ENCODE measurements at places on chromosomes 2 and 18.

DNA sequence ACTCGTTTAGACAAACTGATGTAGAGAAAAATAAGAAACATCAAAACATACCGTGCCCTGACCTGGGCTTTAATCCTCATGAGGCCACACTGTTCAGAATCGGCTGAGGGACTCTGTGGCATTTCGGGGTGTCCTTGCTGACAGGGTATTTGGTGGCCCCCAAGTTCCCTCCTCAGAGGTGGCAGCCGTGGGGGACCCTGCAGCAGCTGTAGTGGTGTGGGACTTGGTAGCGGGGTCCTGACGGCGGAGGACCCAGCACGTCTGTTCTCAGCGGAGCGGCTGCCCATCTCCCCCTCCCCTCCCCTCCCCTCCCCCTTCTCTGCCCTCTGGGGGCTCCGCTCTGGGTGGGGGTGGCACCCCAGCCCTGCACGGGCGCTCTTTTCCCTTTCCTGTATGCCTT is 18.4 kb downstream of the KCNG2 start:
- DNase-seq: no peak

DNA sequence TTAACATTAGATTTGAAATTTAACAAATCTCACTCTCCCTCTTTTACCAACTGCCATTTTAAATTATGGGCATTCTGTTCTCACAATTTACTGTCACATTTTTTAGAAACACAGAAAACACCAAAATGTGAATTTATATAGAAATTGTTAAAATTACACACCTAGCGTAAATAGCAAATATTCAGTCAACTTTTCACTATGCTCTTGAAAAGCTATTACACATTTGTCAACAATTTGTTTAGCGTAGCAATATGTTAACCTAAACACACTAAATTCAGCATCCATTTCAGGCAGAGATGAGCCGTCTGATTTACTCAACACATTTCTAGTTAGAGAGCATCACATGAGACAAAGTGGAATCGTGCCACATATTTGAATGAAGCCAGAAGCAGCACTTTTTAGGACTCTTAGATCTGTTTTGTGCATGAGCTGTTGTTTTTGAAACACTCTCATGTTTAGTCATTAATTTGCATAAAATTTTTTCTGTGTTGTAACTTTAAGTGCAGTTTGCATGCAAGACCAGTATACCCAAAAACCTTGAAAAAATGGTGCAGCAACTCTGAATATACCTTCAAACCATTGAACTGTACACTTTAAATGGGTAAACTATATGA is 8.2 kb downstream of the TTC32 start:
- no peak for DNase-seq

DNA sequence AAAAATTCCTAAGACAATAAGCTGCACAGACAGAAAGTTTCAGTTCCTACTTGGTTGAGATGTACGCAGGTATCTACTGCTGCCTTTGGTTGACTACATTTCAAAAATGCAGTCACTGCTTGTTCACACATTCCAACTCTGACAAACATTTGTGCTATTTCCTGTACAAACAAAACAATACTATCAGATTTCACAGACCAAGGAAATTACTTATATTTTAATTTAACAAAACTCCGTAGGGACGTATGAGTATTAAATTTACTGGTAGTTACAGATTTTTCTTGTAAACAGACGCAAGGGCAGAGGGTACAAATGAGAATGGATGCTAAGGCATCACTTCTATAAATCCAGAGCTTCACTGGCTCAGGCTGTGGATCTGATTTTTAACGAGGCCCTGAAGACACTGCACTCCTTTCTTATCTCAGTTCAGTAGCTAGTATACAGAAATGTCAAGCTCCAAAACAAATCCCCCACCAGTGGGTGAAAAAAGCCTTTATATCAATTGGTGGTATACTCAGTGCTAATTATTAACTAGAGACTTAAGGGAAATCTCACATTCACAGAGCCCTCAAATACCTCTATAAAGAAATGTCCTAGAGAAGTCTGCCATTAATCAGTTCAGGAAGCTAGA is 31.7 kb upstream of the TTC32 start:
- DNase-seq: no peak

DNA sequence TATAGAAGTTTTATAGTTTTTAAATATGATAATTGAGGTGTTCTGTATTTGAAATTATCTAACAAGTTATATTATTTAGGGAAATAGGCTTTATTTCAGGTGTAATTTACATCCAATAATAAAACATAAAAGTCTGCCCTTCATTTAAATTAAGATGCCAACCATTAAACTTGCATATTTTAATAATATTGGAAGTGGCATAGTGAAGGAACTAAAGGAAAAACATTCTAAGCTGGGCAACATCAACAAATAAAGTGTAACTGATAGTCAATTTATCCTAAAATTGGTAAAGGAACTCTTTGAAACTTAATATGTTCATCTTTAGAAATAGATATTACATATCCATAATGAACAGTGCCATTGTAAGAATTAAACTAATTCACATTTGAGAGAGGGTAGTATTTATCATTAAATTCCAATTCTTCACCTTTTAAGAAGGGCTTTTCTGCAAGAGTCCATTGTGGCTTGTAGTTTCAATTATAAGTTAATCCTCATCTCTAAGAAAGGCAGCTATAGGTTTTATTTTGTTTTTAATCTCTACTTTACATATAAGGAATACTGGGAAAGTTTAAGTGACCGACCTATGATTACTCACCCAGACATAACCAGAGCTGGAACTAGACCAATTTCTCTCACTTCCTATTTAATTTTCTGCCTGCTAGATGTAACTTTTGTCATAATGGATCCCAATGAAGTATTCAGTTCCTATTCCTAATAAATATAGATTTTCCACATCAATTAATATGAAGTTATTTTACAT is 401.6 kb downstream of the XIRP2 start:
- no peak for DNase-seq

DNA sequence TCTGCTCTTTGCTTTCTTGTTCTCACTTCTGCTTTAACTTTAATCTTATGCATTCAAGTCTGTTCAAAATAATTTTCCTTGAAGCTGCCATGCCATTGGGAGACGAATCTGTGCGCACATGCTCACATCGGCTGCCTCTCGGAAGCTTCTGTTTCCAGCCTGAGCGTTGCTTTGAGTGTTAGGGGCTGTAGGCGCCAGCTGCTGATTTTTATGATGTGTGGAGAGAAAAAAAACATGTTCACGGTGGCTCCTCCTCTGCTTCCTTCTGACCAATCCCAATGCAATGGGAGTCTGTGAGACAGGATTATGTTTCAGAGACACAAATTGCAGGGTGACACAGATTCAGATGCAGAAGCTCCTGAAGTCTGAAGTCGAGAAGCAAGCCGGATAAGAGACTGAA is at the start of gene MC4R:
Gene MC4R, minus strand, starts transcription at position 180 of the 400 bp plus-strand sequence. CDS start 426 bp downstream, outside the sequence.
- DNase-seq: no peak

DNA sequence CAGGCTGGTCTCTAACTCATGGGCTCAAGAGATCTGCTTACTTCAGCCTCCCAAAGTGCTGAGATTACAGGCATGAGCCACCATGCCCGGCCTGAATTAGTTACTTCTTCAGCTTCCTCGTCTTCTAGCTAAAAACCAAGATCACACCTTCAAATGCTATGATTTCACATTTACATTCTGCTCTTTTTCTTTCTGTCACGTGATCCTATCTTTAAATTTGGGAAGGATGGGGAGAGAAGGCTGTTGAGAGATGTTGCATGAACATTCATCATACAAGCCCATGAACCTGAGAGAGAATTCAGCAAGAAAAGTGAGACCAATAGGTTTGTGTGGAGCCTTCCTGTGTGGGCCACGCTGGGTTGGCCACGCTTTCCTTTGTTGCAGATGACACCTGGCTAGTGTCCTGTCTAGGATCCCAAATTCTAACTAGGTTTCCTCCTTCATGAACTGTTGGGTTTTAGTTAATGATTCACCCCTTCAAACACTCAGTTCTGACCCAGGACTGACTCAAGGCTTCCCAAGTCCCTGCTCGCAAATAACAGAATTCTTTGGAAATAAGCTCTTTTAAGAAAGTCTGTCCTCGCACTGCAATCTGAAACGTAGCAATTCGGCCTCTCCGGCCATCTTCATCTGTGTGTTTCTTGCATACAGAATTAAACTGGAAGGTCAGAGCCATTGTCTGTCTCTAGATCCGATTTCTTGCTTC is 57.3 kb upstream of the CREB1 start:
- no peak for DNase-seq

DNA sequence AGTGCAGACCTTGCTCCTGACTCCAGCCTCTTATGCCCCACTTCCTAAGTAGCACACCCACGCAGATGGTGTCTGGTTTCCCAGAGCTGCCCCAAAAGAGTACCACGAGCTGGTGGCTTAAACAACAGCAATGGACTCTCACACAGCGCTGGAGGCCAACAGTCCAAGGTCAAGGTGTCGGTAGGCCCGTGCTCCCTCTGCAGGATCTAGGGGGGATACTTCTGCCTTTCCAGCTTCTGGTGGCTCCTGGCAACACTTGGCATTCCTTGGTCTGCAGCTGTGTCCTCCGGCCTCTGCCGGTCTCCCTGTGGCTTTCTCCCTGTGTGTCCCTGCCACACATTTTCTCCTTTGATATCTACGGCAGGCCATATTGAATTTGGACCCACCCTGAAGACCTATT is 99.0 kb downstream of the TSHZ1 start:
- no peak for DNase-seq

DNA sequence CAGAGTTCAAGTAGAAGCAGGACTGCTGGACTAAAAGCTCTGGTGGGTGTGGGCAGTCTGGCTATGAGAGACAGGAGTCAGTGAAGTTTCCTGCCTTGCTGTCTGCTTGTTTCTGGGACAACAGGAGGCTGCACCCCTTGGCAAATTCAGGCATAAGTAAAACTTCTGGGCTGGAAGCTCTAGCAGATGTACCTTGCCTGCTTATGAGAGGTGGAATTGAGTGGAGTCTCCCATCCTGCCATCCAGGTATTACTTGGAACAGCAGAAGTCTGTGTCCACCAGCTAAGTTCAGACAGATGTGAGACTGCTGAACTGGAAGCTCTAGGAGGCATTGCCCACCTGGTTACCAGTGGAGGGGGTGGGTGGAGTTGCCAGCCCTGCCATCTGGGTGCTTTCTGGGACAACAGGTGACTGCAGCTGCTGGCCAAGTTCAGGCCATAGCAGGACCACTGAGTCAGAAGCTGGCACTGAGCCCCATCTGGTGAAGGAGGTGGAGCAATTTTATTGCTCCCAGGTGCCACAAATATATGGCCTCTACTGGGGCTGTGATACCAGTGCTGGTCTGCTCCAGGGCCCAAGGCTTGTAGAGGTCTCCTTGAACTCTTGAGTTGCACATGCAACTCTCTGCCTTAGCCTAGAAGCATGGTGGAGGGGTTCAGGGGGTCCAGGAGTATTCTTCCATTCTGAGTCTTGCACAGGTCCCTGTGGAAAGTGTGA is 199.4 kb upstream of the FN1 start:
- DNase-seq: no peak

DNA sequence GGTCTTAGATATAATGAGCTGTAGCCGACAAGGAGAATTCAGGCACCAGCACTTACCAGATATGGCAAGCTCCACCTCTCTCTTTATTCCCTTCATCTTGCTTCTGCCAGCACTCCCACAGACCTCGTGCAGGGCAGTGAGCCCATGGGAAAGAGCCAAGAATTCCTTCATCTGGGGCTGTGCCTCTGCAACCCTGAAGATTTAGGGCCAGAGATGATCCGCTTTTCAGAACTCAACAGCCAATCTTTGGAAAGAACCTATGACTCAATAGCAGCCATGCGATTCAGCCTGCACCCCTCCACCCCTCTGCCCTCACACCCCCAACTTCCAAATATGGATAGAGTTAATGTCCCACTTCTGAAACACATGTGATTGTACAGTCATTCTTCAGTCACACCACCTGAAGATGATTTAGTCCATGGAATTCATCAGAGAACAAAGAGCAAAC is 533.7 kb upstream of the TNP1 start:
- no peak for DNase-seq

DNA sequence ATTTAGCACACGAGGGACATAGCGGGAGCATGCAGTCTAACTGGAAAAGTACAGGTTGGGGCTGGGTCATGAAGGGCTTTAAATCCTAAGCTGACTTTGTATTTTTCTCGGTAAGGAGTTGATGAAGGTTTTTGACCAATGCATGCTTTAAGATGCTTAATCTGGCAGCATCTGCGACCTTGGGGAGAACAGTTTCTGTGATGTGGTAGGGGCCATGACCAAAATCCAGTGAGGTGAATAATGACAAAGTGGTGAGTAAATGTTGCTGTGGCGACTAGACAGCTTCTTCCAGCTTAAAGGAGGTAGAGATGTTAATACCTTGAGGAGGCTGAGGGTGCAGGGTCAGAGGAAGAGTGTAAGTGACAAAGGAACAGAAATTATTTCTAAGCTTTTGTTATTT is 174.6 kb upstream of the ALPP start:
- DNase-seq: no peak

- no peak for DNase-seq
Measured at GRCh38 chr18:53644799-53645471, 579.5 kb downstream of the MBD2 start.

GRCh38 chr18:44881461-44882162 is 200.9 kb downstream of the SETBP1 start:
- DNase-seq: no peak

- DNase-seq: no peak
Measured at GRCh38 chr2:190283783-190284182, 35.8 kb downstream of the HIBCH start.

DNA sequence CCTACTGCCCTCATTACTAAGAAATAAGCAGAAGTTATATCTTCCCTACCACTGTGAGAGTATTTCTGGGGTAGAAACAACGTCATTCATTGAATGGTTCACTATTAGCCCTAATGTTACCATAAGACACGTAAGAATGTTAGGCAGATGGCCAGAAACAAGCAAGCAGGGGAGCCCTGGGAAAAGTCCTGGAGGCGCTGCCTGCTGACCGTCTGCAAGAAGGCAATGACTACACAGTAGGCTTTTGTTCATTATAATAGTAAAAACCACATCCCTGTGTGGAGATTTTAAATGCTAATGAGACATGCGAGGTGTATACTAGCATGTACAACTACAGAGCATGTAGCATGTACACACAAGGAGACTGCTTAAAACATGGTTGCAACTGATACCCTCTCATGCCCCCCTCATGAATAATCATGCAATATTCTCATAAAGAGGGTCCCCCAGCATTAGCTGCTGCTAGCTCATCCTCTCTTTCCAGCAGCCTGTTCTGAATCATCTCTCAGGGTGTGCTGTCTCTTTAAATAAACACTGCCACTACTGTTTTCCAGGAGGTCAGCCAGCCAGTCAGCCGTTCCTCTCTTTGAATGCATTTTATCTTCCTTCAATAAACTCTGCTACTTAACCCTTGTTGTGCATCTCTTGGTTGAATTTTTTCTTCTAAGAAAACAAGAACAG is 23.6 kb downstream of the SUCLG1 start:
- no peak for DNase-seq

GRCh38 chr18:46060359-46060841 is 11.7 kb downstream of the PSTPIP2 start:
- no peak for DNase-seq
